HFFc6 (cell line): ENCODE measurements at places on chromosomes 2 and 18. TPM values are rescaled to one million over a fixed set of nuclear protein-coding genes. Genes with fewer than 3 reads are reported as not detected.

The LRATD1 gene
- total RNA-seq = 0.06 TPM in 1 of 3 replicates, not detected in the others

The ALK gene
- total RNA-seq = not detected in 2 replicates

The PDE11A gene
- total RNA-seq = 1.3 to 4.1 TPM (median 3.5 TPM) in 3 replicates

The RESP18 gene
- total RNA-seq = not detected in 3 replicates

The MRPL33 gene
- 106 to 128 TPM (median 114 TPM) in 3 replicates for total RNA-seq

The DPP4 gene
- 30.7 and 43.9 TPM in 2 replicates for total RNA-seq

The MYO5B gene
- total RNA-seq = 0.13 TPM in 1 of 3 replicates, not detected in the others

The GULP1 gene
- total RNA-seq = 33.3 to 62.2 TPM (median 36.5 TPM) in 3 replicates

The DAPL1 gene
- total RNA-seq = not detected in 3 replicates

The PECR gene
- total RNA-seq = 6.1 to 7.1 TPM (median 6.4 TPM) in 3 replicates
